Activated naive CD4-positive, alpha-beta T cell treated with Interleukin-2 at 50 U/mL for 16 hours (primary cell): ENCODE measurements at places on chromosomes 6 and 20.

- DNase-seq: no peak
Measured at GRCh38 chr6:88611721-88612120, 351.7 kb downstream of the RNGTT start.

DNA sequence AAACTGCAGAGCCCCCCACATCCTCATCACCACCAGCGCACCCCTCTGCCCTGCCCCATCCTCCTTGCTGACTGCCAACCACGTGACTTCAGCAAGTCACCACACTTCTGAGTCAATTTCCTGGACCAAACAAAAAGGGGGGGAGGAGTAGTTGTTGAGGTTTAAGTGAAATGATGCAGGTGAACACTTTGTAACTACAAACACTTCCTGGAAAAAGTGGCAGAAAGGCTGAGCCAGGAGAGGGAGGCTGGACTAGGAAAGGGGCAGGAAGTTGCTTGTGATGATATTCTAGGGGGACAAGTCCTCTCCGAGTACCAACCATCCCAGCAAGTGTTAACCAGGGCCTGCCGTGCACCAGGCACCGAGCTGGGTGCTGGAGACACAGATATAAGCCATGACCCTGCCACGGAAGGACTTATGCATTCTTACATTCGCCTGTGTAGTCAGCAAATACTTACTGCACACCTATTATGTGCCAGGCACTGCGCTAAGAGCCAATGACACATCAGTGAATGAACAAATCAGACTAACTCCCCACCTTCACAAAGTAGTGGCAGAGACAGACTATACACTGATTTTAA, 67.3 kb downstream of the PREX1 start:
- DNase-seq: peak; percentile 75

DNA sequence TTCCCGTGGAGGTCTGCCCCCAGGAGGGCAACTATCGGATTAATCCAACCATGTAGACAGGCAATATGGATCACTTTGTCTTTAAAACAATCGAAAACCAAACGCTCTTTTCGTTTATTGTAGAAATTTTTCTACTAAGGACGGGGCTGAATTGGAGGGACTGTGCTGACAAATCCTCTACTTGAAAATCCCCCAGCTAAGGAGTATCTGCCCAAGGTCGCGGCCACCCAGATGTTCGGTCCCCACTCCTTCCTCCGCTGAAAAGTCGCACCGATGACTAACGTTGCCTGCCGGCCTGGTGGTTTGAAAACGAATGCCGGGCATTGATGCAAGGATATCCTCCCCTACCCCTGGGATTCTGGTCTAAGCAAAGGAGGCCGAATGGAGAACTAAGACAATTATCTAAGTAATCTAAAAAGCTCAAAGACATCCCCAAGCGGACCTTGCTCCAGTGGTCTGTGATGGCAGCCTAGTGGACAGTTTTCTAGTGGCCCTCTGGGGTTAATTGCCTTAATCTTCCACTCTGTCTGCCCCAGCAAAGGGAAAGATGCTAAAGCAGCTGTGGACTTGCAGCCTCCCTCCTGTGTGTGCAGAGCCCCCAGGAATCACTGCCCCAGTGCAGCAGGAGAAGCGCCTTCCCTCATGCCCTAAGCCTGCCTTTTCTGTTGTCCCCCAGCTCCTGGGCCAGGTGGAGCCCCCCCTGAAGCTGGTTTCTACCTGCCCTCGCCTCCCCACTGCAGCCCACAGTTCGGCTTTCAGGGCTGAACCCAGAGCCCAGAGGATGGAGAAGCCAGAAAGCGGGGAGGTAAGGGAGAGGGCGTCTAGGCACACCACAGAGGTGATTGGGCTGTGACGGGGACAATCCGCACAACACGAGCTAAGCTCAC, 3.6 kb upstream of the FOXC1 start:
- no peak for DNase-seq

DNA sequence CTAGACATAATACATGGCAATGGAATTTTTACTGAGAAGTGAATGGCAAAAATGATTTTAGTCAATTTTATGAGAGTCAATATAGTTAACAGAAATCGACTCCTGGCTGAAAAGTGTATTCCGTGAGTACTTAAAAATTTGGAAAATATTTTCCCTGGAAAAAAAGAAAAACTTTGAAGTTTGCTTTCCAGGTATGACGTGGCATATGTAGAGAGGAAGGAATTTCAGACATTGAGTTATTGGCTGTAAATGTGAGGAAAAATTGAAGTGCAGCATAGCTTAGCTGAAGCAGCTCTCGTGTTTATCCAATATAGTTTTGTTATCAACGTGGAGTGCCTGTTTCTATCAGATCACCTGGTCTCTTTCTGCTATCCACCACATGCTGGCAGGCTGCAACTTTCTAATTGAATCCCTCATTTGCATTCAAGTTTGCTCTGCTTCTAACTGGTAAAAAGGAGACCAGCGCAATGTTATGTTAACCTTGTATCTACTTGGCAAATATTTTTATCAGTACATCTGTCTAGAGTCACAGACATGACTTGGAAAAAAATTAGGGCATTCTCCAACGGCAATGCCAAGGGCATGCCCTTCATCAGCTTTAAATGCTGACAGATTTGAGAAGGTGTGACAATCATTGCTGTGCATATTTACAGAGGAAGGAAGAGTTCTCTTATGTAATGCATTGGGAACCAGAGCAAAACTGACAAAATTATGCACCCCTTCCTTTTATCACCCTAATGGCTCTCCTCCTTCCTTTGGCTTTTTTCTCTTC, 1102.8 kb upstream of the FLRT3 start:
- DNase-seq: no peak

- no peak for DNase-seq
Measured at GRCh38 chr6:137236581-137237355, 17.6 kb upstream of the IFNGR1 start.

- DNase-seq: no peak
Measured at GRCh38 chr6:168273441-168274036, 46.0 kb downstream of the DACT2 start.

DNA sequence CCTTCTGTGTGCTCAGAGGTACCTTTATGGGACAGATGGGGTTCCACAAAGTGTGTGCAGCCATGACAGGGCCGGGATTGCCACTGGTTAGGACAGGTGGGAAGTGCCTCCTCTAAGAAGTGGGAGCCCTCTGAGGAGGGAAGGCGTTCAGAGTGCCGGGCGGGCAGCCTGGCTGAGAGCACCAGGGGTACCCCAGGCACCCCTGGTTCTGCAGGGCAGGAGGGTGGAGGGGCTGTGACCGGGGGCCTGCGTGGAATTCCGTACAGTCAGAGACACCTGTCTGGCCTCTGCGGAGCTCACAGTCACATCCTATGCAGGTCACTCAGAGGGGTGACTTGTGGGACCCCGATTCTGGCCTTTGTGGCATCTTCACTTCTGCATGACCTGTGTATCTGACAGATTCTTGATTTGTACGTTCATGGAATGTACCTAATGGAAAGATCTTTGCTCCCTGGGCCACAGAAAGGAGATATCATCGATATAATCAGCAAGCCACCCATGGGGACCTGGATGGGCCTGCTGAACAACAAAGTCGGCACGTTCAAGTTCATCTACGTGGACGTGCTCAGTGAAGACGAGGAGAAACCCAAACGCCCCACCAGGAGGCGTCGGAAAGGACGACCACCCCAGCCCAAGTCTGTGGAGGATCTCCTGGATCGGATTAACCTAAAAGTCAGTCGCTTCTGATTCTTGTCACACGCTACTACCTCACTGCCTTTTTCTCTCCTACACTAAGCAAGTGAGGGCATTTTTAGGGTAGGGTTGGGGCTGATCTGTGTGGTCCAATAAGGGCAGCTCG, 190.9 kb downstream of the SASH1 start:
- DNase-seq: no peak

GRCh38 chr6:133368664-133369063, 127.5 kb downstream of the EYA4 start:
- DNase-seq: no peak

- no peak for DNase-seq
Measured at GRCh38 chr6:2725999-2726567, 24.6 kb downstream of the MYLK4 start.

DNA sequence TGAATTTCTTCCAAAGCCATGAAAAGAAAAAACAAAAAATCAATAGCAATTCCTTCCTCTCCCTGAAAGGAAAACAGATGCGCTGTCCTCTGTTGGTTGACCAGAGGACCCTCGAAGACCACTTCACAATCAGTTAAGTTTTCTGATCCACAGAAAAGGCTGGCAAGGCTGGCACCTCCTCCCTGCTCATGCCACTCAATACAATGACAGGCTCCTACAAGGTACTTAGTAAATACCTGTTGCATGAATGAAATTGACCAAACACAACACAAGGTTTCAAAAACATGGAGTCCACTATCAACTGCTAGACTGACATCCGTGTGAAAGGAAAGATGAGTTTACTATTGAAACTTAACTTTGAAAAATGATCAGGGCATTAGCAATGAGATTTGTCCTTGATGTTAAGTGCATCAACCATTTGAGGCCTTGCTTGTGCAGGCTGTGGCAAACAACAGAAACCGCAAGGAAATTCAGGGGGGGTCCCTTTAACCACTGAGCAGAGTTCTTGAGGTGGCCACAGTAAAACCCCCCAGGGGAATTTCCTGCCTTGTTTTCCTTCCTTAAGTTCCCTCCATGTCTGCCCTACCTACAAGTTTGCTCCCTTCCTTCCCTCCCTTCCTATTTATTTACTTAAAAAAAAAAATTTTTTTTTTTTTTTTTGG, 27.9 kb upstream of the RTF2 start:
- peak; percentile 62 for DNase-seq

GRCh38 chr6:16427124-16427523, 188.7 kb downstream of the GMPR start:
- DNase-seq: no peak

DNA sequence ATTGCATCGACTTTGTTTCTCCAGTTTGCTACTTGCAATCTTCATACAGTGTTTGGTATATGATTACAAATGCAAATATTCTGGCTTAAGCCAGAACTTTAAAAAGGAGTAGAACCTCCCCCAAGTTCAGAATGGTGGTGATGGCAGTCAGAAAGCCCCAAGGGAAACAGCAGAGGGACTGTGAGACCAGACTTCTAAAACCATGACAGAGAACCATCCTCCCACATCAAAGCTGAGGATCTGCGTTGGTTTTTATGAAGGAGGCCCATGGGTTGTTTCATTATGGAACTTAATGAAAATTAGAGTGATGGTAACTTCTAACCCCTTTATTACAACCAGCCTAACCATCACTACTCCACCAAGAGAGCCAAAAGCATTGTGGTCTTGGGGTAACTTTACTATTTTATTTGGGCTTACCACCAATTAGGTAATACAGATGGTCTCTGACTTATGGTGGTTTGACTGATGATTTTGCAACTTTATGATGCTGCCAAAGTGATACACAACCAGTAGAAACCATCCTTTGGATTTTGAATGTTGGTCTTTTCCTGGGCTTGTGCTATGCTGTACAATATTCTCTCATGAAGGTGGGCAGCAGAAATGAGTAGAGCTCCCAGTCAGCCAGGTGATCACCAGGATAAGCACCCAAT, 10.9 kb upstream of the MRS2 start:
- no peak for DNase-seq

GRCh38 chr6:37442416-37443215, 9.6 kb downstream of the CMTR1 start:
- DNase-seq: no peak

GRCh38 chr20:235891-236290, 8.8 kb downstream of the DEFB129 start:
- no peak for DNase-seq

- peak; percentile 91 for DNase-seq
Measured at GRCh38 chr20:266596-267562, 9.4 kb downstream of the DEFB132 start.

- no peak for DNase-seq
Measured at GRCh38 chr6:3380344-3381232, 76.3 kb downstream of the SLC22A23 start.

- DNase-seq: no peak
Measured at GRCh38 chr6:135362124-135362523, 135.4 kb downstream of the AHI1 start.

DNA sequence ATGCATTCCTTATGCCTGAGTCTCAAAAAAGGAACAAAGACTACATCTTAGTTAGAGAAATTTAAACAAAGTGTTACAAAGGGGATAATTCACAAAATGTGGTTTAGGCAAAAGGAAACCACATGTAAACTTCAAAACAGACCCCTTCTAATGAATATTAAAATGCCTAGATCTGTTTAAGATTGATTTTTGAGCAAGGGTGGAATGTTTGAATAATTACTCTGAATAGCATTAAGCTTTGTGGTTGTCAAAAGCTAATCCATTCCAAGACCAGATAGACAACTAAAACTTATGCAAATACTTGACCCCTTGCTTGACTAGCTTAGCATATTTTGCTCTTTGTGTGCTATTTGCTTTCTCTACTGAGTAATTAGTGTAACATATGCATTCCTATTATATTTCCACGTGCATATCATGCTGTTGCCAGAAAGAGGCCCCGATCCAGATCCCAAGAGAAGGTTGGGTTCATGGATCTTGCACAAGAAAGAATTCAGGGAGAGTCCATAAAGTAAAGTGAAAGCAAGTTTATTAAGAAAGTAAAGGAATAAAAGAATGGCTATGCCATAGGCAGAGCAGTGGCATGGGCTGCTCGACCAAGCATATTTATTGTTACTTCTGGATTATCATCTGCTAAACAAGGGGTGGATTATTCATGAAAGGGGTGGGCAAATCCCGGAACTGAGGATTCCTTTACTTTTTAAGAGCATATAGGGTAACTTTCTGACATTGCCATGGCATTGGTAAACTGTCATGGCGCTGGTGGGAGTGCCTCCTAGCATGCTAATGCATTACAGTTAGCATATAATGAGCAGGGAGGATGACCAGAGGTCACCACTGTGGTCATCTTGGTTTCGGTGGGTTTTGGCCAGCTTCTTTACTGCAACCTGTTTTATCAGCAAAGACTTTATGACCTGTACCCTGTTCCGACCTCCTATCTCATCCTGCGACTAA, 1193.4 kb upstream of the EYS start:
- no peak for DNase-seq

GRCh38 chr20:60964911-60965310, 287.1 kb upstream of the CDH4 start:
- DNase-seq: no peak

- no peak for DNase-seq
Measured at GRCh38 chr6:100466410-100467128, 1.8 kb upstream of the SIM1 start.

GRCh38 chr6:105488516-105489215, 85.8 kb upstream of the PREP start:
- DNase-seq: no peak
